ENCODE measurements at places on chromosomes 7 and 10. TPM values are rescaled to one million over a fixed set of nuclear protein-coding genes. Genes with fewer than 3 reads are reported as not detected.

AZGP1 gene
- total RNA-seq, result not detected

PTPN20 gene
- 0.99 TPM for total RNA-seq

CNNM1 gene
- 0.31 TPM for total RNA-seq

AOAH gene
- 18.8 TPM for total RNA-seq

DNA sequence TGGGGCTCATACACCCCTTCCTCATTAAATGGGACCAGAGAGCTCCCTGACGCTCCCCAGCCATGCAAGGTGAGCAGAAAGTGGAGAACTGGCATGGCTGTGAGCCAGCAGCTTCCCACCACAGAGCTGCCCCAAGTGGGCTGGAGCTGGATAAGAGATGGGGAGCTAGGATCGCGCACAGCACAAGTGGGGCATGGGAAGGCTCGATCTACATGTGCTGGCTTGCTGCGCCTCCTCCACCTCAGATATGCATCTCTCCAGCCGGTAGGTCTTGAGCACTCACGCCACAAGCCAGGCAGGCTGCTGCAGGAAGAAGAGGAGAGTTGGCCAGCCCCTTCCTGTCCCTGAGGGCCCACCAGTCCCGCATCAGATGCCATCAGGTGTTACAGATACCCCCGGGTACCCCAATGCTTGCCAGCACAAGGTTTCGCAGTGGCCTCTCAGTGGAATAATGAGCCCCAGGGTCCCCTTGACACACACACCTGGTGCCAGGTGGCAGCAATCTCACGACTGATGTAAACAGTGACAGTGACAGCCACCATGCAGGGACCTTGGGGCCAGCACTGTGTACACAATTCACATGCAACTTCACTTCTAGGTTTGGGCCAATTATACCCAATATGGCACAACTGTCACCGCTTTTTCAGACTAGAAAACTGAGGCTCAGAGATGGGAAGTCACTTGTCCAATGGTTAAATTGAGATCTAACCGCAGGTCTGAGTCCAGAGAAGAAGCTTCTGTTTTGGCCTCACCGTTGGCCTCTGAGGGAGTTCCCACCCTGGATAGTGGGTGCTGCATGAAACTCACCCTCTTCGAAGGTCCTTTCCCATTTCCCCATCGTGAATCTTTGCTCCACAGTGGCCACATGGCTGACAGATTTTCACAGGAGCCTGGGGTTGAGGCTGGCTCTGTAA lies 79.3 kb downstream of the OAT start:
- DNase-seq, result no peak

DNA sequence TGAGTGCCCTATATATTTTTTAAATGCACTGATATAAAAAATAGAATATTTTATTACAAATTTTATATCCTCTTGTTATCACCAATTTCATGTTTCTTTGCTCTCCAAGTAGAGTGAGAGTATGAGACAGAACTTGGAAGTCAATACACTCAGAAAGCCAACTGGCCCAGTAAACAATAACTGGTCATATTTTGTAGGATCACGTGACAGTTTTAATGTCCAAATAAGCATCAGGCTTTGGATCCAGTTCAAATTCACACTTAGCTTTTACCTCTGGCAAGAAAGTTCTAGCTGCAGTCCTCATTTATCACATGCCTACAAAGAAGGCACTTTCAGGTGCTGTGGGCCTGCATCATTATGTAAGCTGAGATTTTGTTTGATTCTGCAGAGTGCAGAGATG lies 21.6 kb upstream of the TPK1 start:
- DNase-seq, result no peak

DNA sequence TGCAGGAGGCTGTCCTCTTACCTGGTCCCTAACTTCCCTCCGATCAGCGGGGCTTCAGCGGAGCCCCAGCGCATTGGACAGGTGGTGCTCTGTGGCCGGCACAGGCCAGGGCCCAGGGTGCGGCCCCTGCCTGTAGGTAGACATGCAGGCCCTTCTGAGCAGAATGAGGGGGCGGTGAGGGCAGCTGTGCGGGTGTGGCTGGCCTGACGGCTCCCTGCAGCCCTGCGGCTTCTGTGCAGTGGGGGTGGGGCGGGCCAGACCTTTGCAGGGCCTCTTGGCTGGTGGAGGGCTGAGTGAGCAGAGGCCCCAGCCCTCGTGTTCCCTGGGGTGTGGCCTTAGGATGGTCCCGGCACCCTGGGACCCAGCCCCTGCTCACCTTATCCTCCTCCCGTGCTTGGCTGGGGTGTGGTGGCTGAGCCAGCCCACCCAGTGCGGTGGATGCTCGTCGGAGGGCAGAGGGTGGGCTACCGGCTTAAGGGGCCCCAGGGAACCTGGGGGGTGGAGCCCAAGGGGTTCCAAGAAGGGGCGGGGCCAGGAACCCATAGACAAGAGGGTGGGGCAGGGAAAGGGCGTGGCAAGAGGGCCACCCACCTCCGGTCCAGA lies 175.2 kb upstream of the TNRC18 start:
- DNase-seq, result no peak

- DNase-seq, result no peak
Measured at GRCh38 chr7:75969704-75970498, 24.5 kb downstream of the TMEM120A start.

- peak; percentile 61 for DNase-seq
Measured at GRCh38 chr7:130733931-130734814, at the start of gene KLF14. TSS of gene KLF14 (minus strand) at chr7:130734207. CDS start at chr7:130734033, 174 bp downstream.

DNA sequence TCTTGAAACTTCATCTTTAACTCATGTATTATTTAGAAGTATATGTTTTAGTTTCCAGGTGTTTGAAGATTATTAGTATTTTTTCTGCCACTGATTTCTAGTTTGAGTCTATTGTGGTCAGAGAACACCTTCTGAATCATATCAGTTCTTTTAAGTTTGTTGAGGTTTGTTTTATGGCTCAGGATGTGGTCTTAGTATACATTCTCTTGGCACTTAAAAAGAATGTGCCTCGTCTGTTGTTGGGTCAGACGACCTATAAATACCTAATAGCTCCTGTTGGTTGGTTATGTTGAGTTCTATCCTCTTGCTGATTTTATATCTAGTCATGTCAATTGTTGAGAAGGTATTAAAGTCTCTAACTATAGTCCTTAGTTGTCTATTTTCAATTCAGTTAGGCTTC lies 15.9 kb downstream of the TDRD1 start:
- no peak for DNase-seq

DNA sequence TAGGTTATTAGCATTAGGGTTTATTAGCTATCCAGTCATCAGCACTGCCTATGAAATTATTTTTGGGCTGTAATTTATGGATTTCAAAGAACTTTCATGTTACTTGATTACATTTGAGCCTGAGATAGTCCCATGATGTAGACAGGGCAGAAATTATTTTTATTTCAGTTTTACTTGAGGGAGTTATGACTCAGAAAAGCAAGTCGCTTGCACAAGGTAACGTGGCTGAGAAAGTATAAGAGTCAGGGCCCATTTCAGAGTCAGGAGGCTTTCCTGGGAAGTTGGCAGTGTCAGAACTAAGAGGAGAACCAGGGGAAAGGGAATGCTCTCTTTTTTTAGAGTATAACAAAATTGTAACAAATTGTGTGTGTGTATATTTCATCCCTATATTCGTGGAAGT lies 16.5 kb downstream of the GATA3 start:
- DNase-seq, result no peak

- DNase-seq, result no peak
Measured at GRCh38 chr10:18008986-18009385, 57.3 kb downstream of the SLC39A12 start.

- peak; percentile 53 for DNase-seq
Measured at GRCh38 chr7:141585592-141586510, 34.6 kb downstream of the AGK start.

DNA sequence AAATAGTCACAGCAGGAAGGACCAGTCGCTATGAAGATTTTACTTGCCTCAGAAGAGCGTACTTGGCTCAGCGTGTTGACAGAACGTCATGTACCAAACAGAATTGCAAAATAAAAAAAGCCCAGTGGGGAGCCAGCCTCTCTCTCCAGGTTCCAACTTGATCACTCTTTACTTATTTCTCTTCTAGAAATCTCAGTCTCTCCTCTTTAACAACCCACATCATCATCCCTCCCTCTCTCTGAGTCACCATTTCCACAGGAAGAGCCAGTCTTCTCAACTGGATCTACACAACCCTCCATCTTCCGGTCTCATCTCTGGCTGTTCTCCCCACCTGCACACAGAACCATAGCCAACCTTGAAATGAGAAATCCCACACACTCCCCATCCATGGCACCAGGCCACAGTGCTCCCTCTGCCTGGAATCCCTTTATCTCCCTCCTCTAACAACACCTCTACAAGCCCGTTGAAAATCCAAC lies 718.3 kb downstream of the GRID1 start:
- no peak for DNase-seq

GRCh38 chr7:95927756-95928155 lies 155.4 kb downstream of the DYNC1I1 start:
- no peak for DNase-seq

GRCh38 chr7:151181011-151181431 lies 6.0 kb downstream of the ASB10 start:
- no peak for DNase-seq
